NAMALWA (cell line): ENCODE measurements at places on chromosomes 7 and 10.

GRCh38 chr7:36746347-36746746 is 22.1 kb upstream of the AOAH start:
- DNase-seq: no peak

GRCh38 chr7:12686891-12687717 is at the start of gene ARL4A:
Gene ARL4A, plus strand, starts transcription at chr7:12687633. Its CDS starts 622 bp downstream, at chr7:12688255.
- peak; percentile 94 for DNase-seq

GRCh38 chr7:33959676-33960075 is 54.3 kb downstream of the BMPER start:
- DNase-seq: no peak

DNA sequence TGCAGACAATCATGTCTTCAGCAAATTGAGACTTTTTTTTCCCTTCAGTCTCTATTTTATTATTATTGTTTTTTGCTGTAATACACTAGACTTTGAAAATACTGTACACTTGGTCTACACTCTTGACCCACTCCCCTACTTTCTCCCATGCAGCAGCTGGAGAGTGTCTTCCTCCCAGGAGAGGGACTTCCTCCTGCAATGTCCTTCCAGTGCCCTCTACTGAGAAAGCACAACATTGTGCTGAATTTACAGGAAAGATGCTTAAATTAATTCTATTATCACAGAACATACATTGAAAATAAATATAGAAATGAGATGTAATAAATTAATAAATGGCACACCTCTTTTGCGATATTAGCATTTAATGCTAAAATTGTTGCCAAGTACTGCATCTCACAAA is 411.3 kb downstream of the CCSER2 start:
- no peak for DNase-seq

DNA sequence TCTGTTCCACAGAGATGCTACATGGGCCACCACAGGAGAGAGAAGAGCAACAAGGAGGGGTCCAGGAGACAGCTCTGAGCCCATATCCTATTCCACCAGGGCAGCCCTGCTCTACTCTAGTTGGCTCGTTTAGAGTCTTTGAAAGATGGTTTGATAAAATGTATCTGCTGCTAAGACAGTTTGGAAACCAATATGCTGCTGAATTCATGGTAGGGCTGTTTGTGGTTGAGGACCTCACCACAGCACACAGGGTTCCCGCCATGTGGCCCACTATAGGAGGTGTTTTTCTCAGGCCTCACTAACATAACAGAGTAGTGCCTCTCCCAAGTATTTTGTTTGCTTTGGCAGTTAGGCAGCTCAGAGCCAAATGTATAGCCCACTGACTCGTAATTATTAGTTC is 35.8 kb upstream of the ZC3HAV1L start:
- no peak for DNase-seq

- DNase-seq: no peak
These were observed 7.0 kb upstream of the DPYSL4 start for GRCh38 chr10:132179551-132180392.

DNA sequence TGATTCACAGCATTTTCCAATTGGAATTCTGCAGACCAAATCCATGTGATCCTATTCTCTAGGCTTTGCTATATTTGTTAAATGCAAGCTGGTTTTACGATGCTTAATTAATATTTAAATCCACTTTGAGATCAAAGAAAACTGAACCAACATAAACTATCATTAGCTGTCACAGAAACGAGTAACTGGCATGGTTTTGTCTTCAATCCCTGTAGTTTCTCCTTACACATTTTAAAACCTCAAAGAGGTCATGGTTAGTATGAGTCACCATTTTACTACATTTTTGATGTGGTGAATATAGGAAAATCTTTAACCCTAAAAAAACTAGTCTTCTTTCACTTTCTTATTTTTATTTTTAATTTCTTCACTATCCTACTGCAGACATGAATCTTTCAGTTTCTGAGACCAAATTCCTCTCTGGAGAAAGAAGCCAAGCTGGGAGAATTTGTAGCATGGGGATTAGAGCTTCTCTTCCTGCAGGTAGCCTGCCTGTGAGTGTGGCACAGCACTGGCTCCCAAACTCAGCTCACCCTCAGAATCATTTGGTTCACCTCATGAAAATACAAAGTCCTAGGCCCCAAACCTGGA is 8.7 kb upstream of the LIPM start:
- DNase-seq: no peak

DNA sequence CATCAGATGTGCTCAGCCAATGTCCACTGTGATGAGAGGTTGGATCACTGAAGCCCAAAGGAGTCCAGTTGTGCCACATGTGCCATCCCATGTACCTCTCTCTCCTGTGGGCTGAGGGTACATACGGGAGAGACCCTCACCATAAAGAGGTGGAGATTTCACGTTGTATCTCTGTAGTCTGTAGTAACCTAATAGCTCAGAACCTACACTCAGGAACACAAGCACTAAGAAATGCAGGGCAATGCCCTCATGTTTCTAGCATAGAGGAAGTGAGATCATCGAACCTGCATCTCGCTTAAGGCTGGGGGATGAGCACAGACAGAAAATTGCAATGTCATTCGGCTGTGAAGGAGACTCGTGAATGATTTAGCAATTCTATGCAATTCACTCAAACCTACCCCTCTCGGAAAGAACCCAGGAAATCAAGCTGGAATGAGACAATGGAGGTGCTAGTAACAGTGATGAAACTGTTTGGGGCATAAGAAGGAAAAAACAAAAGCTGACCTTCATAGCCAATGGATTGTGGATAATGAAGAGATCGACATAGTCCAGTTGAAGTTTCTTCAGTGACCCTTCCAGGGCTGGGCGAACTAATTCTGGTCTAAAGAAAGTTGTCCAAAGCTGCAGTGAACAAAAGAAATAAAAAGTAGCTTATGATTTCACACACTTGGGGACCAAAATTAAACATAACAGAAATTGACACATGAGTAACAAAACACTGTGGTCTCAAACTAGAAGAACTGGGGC is 80.3 kb upstream of the UCN3 start:
- DNase-seq: peak; percentile 3

DNA sequence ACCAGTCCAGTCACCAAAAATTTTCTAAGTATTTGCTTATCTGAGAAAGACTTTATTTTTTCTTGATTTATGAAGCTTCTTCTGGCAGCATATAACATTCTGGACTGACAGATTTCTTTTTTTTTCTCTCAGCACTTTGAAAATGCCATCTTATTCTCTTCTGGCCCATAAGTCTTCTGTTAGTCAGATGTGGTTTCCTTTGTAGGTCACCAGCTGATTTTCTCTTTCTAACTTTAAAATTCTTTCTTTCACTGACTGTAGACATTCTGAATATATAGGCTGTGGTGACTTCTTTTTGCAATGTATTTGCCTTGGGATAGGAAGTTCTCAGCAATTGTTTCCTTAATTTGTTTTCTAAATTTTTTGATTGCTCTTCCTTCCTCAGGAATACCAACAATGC is 172.5 kb downstream of the CCDC7 start:
- DNase-seq: no peak

DNA sequence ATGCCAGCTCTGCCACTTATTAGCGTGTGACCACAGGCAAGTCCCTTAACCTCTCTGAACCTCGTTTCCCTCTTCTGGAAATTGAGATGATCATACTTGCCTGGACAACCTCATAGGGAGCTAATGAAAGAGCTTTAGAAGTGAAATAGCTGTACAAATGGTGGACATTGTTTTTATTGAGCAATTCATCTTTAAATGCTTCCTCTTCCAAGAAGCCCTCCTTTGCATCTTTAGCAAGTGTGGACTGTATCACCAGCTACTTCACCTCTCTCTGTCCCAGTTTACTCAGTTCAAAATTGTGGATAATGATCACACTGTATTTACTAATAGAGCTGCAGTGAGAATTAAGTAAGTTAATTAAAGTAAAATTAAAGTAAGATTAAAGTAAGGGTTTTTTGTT is 61.7 kb downstream of the CDH23 start:
- no peak for DNase-seq

DNA sequence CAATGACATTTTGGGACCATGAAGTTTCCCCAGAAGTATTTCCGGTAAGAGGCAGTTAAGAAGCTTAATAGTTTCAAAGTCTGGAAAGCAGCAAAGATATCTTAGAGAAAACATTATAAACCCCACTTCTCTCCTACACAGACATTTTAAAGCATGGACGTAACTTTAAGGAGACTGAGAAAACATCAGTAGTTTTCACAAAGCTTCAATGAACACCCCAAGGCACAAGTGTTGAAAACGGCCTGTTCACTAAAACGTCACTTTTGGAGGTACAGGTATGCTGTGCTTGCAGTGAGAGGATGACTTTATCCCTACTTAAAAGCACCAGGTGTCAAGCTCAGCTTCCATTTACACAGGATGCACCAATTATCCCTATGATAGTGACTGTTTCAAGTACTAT is 25.0 kb downstream of the NCOA4 start:
- no peak for DNase-seq

GRCh38 chr7:107907790-107908189 is 16.8 kb downstream of the DLD start:
- DNase-seq: no peak

- no peak for DNase-seq
These were observed 714.8 kb downstream of the CCSER2 start for GRCh38 chr10:85043207-85043606.

GRCh38 chr10:32123021-32123420 is 66.8 kb upstream of the KIF5B start:
- no peak for DNase-seq

- no peak for DNase-seq
These were observed 28.4 kb downstream of the ITGB1 start for GRCh38 chr10:32929634-32930033.

GRCh38 chr7:69445541-69445940 is 152.7 kb upstream of the AUTS2 start:
- no peak for DNase-seq

- no peak for DNase-seq
These were observed 320.2 kb downstream of the AHR start for GRCh38 chr7:17618652-17618974.

- no peak for DNase-seq
These were observed 31.1 kb upstream of the C1GALT1 start for GRCh38 chr7:7151285-7151684.

DNA sequence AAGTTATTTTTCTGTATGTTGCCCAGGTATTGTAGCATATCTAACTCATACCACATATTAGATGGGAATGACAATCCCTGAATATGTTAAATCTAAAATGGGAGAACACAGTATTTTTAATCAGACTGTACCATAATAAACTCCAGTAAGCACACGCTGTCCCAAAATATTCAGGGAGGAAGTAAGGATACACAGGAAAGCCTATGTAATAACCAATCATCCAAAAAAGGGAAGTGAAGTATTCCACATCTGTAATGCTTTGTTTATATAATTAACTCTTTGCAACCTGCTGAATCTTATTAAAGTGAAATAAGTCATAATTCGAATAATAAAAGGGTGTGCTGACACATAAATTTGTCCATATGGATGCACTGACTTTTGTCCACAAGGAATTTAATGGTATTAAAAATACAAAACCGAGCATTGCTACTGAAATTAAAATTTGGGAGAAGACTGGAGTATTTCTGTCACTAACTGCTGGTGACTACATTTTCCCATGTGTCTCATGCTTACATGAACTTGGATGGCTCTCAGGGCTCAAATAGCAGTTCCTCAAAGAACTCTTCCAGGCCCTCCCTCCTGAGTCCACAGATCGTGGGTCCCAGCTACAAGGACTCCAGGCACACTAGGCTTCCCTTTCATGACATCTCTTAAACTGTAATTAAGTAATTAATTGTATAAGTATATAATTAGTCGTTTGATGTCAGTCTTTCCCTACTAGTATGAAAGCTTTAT is 120.6 kb downstream of the NEBL start:
- DNase-seq: no peak
